ENCODE measurements at places on chromosomes 1 and 21.

DNA sequence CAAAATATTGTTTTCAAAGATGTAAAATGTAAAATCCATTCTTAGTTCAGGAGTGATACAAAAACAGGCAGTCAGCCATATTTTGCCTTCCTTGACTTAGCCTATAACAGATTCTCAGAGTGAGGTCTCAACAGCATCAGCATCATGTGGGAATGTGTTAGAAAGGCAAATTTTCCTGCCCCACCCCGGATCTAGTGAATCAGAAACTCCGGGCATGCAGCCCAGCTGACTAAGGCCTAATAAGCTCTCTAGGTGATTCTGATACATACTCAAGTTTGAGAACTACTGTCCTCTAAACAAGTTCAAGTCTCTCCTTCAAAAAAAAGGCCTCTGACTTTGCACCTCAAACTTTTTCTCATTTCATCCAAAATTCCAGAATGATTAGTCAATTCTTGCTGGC is 46.9 kb upstream of the PRRC2C start:
- DNase-seq, result no peak

DNA sequence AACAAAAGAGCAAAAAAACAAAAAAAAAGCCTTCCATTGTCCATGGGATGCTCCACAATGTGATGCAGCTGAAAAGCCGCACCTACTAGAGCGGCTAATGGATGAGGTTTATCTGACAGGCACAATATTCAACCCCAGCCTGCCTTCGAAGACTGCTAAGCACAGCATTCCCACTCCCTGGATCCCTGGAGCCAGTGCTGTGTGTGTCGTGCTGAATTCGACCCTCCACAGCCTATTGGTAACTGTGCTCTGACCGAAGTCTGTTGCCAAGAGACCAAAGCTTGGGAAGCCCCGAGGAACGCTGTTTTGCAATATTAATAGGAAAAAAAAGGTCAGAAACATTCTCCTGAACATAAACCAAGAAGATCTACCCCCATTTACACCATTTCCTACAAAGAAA is 57.2 kb upstream of the PUM1 start:
- no peak for DNase-seq

DNA sequence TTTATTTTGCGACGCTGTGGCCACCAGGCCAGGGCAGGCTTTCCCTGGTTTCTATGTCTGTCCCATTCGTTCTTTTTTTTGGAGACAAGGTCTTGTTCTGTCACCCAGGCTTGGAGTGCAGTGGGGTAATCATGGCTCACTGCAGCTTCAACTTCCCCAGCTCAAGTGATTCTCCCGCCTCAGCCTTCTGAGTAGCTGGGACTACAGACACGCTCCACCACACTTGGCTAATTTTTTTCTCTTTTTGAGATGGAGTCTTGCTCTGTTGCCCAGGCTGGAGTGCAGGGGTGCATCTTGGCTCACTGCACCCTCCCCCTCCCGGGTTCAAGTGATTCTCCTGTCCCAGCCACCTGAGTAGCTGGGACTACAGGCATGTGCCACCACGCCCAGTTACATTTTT is 43.4 kb upstream of the WNT4 start:
- no peak for DNase-seq

DNA sequence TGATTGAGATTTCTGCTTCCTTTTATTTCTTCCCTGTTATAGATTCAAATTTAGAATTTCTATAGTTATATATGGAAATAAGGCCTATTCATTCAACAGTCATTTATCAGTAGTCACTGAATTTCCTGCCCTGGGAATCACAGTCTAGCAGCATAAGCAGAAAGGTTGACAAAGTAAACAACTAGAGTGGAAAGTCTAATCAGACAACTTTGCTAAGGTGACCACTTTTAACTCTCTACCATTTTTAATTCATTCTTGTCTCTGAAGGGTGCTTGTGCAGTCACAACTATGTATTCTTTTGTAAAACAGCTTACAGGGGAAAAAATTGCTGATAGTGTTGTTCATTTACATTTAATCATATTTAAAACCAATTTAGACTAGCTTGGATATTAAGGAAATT is 66.1 kb upstream of the PLA2G4A start:
- no peak for DNase-seq

DNA sequence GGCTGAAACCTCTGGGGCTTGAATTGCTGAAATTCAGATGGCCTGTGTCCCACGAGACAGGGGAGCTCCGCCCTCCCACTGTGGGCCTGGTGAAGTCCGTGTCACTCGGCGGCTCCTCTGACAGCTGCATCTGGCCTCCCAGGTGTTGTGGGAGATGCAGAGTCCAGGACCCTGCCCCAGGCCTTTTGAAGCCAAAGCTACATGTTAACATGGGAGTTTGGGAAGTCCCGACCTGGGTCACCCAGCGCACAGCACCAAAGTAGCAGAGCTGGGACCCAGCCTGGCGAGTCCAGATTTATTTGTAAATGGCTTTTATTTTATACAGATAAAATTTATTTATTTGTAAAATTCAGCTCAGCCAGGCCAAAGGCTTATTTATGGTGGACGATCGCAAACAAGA is 28.9 kb downstream of the SLC37A1 start:
- no peak for DNase-seq

GRCh38 chr1:116910379-116911187 is 867 bp downstream of the PTGFRN start:
- peak; percentile 59 for DNase-seq

DNA sequence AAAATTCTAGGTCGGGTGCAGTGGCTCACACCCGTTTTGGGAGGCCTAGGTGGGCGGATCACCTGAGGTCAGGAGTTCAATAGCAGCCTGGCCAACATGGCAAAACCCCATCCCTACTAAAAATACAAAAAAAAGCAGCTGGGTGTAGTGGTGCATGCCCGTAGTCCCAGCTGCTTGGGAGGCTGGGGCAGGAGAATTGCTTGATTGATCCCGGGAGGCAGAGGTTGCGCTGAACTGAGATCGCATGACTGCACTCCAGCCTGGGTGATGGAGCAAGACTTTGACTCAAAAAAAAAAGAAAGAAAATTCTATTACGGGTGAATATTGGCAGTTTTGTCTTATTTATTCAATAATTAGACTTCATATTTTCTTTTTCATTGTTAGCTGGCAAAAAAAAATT is 62.1 kb downstream of the SNX7 start:
- DNase-seq, result no peak

DNA sequence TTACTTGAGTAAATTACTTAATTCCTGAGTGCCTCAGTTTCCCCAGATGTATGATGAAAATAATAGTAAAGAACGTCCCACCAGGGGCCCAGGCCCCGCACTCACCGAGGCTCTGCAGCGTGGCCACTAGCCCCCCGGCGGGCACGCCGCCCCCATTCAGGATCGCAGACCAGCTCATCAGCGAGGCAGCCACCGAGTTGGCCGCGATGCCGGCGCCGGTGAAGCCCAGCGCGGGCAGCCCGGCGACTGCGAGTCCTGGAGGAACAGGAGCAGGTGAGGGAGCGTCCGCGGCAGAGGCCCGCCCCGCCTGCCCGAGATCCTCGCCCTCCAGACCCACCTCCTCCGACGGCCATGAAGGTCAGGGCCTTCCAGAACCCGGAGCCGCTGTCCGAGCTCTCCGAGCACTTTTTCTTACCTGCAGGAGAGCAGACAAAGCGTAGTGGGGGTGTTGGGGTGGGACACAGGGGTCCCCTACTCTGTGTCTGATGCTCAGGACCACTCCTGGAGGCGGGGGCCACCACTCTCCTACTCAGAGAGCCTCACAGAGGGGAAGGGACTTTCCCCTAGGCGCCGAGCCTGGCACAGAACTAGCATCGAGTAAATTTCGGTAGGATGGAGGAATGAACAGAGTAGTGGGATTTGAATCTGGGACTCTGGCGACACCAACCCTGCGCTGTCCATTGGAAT is 3.7 kb downstream of the IFI6 start:
- no peak for DNase-seq

DNA sequence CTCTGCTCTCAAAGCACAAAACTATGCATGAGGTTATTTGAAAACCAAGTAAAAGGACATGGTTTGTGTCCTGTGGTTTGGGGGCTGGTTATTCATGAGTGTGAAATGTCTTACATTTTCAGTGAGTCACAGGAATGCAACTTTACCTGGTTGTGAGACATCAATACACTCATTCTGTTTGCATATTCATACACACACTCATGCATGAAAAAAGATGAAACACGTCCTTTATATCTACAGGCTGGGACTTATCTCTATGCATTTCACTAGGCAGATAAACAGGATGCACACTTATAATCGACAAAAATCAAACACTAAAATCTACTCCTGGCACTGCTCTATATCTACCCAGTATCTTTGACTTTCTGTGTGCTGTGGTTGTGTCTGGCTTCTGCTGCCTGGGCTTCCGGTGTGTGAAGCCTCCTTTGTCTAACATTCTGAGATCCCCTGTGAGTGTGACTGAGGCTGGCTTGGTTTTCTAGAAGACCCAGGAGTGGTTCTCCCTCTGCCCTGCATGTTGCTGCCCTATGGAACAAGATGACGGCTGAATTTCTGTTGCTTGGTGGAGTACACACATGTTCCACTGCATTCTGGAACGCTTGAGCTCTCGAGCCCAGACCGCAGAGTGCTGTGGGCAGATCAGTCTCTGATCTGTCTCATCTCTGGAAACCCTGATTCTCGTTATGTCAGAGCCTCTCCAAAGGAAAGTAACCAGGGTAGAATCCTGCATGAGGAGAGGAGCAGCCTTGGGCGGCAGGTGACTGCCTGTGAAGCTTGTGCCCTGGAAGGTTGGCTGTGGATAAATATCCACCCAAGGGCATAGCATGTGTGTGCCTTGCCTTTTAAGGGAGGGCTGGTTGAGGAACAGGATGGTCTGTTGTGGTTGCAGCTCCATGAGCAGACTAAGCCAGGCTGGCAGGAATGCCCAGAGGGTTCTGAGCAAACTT is 19.7 kb upstream of the FASLG start:
- peak; percentile 97 for DNase-seq

DNA sequence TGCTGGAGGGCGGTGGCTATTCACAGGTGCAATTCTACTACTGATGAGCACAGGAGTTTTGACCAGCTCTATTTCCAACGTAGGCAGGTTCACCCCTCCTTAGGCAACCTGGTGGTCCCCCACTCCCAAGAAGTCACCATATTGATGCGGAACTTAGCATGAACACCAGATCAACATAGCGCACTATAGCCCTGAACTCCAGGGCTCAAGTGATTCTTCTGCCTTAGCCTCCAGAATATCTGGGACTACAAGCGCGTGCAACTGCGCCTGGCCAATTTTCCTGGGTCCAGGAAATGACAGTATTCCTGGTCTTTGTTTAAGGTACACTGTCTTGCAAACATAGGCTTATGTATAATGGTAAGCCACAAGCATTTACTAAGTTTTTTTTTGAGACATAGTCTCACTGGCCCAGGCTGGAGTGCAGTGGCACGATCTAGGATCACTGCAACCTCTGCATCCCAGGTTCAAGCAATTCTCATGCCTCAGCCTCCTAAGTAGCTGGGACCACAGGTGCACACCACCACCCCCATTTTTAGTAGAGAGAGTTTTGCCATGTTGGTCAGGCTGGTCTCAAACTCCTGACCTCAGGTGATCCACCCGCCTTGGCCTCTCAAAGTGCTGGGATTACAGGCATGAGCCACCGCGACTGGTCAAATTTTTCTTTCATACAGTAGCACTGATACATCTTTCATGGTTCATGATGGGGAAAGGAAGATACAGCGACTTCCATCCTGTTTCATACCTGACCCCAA is 12.6 kb downstream of the MCL1 start:
- no peak for DNase-seq

- DNase-seq, result no peak
These were observed 71.4 kb downstream of the MRPL37 start for GRCh38 chr1:54271341-54271740.

- no peak for DNase-seq
These were observed 590 bp downstream of the TMOD4 start for GRCh38 chr1:151175041-151175741.

DNA sequence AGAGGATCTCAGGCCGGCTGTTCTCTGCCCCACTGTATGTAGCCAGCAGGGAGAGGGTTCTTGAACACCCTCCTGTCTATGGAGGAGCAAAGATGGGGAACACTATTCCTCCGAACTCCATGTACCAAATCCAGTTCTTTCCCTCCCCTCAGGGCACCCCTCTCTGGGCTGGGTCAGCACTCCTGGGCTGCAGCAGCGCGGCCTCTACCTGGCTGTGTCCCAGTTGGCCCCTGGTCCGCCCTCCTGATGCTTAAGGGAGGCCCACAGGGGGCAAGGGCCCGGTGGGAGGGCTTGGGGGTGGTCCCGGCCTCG is 471 bp upstream of the ADPRS start:
- no peak for DNase-seq

GRCh38 chr1:72357411-72357810 is 75.1 kb upstream of the NEGR1 start:
- no peak for DNase-seq

GRCh38 chr1:231973830-231974229 is 347.2 kb downstream of the DISC1 start:
- peak; percentile 54 for DNase-seq

DNA sequence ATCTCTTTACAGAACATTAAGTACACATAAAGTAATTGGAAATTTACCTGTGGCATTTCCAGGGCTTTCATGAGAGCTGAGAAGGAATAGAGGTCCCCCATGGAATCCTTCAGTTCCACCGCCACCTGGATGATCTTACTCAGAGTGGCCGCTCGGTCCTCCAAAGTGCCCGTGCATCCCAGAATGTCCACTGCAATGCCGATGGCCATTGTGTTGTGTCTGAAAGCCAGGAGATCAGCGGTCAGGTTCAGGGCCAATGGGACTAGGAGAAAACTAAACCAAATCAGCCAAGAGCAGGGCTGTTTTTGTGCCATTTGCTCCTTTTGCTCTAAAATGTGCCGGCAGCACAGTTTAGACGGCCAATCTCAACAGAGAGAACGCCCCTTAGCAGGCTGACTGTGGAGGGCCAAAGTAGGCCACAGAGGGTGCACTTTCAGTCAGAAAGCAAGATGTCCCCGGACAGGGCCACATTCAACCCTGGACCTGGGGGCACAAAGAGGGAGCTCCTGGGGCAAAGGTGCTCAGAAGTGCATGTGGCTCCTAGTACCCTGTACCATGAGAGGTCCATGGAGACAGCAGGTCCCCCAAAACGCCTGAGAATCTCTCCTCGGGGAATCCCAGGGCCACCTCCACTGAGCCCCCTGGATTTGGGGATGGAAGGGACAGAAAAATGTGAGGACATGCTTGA is 109.9 kb downstream of the BCAR3 start:
- no peak for DNase-seq

DNA sequence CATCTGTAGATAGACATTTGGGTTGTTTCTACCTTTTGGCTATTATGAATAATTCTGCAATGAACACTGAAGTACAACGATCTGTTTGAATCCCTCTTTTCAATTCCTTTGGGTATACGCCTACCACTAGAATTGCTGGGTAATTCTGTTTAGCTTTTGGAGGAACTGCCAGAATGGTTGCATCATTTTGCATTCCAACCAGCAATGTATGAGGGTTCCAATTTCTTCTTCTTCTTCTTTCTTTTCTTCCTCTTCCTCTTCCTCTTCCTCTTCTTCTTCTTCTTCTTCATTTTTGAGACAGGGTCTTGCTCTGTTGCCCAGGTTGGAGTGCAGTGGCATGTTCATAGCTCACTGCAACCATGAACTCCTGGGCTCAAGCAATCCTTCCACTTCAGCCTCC is 13.8 kb upstream of the THEM5 start:
- no peak for DNase-seq

DNA sequence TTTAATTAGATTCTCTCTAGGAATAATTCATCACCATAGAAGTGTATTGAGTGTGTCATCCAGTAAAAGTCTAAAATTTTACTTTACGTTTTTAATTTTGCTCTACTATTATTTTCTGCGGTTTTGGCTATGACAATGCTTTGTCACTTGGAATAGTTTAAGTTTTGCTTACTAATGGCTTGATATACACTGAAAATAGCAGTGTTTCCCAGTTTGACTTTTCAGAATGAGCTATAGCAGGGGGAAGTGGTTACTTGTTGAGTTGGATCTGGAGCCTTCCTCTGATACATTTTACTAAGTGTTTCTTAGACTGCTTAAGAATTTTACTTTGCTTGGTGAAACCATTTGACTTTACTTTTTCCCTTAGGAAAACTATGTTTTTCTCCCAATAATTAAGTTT is 5.0 kb downstream of the DNAJC16 start:
- peak; percentile 68 for DNase-seq
